T-helper 17 cell (primary cell): ENCODE measurements at places on chromosomes 4 and X.

DNA sequence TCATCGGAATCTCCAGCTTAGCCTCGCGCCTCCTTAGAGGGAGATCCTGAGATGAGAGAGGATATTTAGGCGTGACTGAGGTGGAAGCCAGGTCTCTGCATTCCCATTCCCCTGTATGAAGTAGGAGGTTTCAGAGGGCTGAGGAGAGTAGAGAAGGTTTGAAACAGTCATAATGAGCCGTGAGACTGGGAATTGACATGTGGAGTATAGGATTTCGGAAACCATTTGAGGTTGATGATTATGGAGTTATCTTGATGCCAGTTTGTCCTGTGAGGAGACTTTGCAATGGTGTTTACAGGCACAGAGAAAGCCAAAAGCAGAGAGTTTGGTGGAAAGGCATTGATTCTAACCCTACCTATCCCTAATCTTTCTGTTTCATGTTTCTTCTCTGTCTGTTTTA is 2.0 kb downstream of the CHST7 start:
- no peak for DNase-seq

DNA sequence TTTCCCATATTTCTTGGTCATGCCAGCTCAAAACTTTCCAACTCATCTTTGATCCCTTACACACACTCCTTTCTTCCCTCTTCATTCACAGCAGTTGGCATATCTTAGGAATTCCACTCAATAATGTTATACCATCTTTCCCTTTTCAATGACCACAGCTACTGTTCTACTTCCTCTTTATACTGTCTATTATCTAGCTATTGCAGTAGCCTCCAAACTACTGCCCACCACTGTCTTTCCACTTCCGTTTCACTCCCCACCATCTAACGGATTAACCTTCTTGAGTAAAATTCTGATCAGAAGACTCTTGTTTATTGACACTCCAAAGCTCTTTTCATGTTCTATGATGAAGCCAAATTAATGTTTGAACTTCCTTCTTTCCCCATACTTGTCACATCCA is 55.8 kb downstream of the ADAMTS3 start:
- DNase-seq = no peak

- no peak for DNase-seq
These were observed 25.2 kb downstream of the FOXR2 start for GRCh38 chrX:55648434-55648833.

DNA sequence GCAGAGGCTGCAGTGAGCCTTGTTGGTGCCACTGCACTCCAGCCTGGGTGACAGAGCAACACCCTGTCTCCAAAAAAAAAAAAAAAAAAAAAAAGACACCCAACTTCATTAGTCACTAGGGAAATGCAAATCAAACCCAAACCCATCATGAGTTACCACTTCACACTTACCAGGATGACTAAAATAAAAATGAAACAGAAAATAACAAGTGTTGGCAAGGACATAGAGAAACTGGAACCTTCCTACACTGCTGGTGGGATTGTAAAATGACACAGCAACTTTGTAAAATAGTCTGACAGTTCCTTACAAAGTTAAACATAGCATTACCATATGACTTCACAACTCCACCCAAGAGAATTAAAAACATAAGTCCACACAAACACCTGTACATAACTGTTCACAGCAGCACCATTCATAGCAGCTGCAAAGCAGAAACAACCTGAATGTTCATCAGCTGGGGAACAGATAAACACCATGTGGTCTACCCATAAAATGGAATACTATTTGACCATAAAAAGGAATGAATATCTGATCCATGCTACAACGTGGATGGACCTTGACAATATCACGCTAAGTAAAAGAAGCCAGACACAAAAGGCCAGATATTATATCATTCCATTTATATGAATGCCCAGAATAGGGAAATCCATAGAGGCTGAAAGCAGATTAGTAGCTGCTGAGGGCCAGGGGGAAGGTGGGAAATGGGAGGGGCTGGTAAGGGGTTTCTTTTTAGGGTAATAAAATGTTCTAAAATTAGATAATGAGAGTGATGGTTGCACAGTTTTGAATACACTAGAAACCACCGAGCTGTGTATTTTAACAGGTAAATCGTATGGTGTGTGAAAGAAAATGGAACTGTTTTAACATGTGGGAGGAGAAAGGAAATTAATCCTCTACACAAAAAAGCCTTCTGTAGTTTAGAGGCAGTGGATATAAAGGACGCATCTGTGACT is 18.3 kb downstream of the CD99L2 start:
- no peak for DNase-seq

DNA sequence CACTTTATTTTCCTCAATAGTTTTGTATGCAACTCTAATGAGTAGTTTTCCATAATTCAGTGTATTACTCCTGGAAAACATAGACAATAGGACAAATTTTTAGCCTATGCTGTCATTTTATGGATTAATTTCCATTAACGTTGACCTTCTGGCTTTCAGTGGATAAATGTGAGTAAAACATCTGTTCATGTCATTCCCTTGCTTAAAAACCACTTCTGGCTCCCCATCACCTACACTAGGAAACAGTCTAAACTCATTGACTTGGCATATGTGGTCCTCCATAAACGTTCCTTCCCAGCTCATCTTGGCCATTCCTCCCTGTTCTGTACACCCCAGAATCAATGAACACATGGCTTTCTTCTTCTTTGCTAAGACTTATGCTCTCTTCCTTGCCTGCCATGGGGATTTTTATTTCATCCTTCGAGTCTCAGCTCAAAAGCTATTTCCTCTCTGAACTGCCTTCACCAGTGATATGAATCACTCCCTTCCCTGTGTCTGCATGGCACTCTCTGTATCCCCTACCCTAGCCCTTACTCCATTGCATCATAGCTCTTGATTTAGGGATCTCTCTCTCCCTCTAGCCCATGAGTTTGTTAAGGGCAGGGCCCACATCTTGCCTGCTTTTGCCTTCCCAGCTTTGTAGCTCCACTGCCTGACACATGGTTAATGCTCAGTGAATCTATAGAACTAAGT is 34.8 kb downstream of the DOCK11 start:
- DNase-seq = no peak

DNA sequence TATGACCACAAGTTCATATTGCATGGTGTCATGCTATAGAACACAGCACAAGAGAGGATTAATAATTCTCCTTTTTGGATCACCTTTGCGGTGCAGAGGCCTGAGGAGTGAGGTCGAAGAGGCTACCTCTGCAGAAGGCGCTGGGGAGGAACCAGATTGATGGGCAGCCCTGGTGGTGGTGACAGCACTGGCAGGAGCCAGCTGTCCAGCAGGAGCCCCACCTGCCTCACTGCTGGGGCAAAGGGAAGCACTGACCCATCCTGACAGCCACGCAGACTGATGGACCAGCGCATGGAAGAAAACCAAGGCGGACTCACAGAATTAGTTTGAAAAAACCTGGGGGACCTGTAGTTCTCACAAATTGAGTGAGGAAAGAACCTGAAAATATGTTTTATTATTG is 50.9 kb downstream of the COX18 start:
- DNase-seq = no peak

- no peak for DNase-seq
These were observed 1.6 kb upstream of the ARHGAP10 start for GRCh38 chr4:147730333-147730732.

DNA sequence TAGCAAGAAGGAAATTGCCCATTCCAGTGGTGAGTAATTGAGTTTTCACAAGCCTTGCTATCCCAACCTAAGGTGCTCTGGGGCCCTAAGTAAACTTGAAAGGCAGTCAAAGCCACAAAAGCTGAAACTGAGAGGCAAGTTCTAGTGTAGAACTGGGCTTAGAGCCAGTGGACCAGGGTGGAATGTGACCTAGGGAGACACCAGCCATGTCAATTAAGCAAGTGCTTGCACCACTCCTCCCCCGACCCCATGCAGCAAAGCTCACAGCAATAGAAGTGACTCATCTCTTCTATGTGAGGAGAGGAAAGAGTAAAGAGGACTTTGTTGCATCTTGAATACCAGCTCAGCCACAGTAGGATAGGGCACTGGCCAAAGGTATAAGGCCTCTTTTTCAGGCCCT is 486.1 kb upstream of the POU3F4 start:
- DNase-seq = no peak

DNA sequence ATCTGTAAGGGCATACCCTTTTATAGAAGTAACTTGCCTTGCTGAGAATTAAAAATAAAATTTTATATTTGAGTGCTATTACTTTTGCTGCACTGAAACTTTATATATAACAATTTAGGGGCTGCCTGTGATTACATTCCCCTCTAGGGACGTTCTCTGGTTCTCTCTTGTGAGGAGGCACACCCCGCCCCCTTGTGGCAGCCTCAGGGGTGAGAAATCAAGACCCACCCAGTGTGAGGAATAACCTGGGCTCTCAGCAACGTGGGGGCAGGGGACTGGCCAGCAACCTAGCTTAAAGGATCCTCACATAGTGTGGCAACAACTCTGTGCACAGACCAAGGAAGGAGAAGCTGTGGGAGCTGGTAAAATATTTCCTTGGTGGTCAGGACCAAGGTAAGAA is 43.7 kb downstream of the MAGEA9 start:
- peak; percentile 8 for DNase-seq

DNA sequence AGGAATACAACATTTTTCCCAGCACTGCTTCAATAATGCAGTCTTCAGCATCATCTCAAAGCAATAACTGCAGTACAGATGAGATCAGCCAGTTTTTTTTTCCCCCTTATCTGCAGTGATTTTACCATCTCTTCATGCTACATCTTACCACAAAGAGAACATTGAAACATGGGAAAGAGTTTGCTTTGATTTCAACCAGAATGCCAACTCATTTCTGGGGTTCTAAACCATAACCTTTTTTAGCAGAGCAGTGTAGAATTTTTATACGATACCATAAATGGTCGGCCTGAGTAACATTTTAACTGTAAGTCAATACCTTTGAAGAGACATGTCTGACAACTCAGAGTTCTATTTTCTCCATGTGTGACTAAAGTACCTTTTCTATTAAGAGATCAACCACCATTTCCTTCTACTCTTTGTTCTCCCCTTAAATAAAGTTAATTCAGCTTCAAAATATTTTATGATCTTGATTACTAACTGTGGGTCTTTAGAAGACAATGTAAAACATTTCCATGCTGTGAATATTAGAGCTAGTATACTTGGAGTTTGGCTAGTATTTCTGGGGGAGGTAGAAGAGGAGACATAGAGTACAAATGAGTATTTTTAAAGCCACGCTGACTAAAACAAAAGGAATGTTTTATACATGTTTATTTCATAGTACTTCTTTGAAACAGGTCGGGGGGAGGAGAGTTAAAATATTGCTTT is 69.1 kb downstream of the TET2 start:
- DNase-seq = no peak

DNA sequence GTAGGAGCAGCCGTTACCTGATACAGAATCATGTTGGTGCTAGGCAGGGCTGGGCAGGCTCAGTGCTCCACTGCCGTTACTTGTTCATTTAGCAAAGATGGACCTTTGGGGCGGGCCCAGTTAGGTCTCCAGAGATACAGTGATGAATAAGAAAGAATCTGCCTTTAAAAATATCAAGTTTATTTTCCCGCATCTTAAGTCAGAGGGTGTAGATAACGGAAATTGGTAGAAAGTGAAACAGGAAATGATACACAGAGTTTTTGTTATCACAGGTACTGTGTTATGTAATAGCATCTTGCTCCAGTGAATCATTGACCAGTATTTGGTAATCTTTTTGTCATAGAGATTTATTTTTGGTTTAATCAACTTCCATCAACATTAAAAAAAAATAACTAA is 5.5 kb downstream of the TMEM131L start:
- peak; percentile 31 for DNase-seq

GRCh38 chrX:26871967-26872366 is 591.2 kb downstream of the PPP4R3C start:
- DNase-seq = no peak

DNA sequence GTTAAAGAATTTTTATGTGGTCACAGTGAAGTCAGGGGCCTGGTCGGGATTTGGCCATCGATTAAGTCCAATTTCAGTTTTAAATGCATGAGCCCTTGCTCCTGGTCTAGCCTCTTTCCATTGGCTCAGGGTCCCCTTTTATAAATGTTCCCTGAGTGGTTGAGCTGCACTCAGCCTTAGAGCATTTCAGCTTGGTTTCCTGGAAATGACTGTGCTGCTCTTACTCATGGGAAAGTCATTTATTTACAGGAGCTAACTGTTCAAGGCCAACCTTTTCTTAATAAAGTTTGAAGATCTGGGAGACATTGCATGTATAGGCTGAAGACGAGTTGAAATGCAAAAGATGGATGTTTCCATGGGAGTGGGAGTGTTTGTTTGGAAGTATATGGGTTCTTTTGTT is 98.8 kb upstream of the CLNK start:
- DNase-seq = no peak

DNA sequence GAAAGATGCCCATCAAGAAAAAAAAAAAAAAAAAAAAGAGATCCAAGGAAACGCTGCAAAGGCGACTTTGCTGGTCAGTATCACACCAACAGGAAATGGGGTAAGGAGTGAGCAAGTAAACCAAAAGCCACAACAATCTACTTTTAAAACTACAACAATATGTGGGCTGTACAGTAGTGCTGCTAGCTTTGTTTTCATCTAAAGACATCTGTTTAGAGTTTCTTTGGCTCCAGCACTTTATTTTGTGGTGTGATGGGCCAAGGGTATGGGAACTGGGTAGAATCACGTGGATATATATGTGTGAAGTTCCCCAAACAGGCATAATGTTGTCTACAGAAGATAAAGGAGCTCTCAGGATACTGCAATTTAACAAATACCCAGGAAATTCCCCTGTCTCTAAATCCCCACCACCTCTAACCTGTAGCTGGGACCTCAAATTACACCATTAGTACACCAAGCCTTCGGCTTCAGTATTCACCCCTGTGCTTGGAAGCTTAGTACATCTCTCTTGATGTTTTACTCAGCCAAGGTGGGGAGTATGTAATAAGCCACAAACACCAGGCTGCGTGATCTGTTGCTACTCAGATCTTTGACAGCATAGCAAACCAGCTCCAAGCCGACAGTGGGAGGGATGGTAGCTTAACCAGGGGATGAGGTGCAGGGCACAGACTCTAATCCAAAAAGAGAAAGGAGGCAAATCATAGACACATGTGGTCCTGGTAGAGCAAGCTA is 207.9 kb downstream of the HS6ST2 start:
- no peak for DNase-seq

DNA sequence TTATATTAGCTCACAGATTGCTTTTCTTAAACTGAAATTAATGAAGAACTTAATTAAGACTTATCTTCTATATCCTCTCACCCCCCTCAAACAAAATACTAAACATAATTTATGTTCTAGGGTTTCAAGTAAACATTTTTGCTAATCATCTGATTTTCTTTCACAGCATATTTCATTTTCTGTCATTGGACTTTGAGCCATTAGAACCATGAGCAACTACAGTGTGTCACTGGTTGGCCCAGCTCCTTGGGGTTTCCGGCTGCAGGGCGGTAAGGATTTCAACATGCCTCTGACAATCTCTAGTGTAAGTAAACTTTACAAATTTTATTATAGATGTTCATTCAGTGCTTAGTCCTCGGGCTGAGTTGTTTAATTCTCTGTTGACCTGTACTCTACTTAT is 3.3 kb downstream of the PDLIM5 start:
- DNase-seq = no peak

- DNase-seq = no peak
These were observed 133.1 kb downstream of the ARAP2 start for GRCh38 chr4:36111172-36111571.

GRCh38 chrX:153668423-153669173 is 5.0 kb downstream of the PNCK start:
- DNase-seq = no peak
